ENCODE measurements at places on chromosomes 4 and X.

GRCh38 chrX:130415201-130415600 lies 13.4 kb downstream of the RBMX2 start:
- DNase-seq: no peak

DNA sequence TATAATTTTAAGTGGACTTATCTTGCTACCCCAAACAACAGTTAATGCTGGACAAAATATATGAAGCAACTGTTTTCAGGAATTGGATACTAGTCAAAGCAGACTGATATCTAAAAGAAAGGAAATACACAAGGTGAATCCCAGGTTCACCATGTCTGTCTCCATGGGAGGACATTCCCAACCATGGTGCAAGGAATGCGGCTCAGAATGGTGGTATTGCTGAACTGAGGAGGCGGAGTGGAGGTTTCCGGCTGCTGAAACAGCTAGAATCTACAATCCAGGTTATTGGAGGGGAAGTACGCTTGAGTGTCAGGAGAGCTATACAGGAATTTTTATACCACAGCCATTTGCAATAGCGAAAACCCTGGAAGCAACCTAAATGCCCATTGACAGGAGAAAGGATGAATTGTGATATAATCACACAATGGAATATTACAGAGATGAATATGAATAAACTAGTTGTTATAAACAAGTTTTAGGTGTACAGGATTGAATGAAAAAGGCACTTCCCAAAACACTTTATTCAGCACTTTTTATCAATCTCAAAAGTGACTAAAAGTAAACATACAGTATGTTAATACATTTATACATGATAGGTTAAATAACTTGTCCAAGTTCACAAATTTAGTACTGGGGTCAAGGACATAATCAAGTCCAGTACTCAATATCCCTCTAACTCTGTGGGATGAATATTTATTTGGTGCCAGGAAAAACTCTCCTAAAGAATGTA lies 9.0 kb downstream of the HMGB2 start:
- DNase-seq: no peak

DNA sequence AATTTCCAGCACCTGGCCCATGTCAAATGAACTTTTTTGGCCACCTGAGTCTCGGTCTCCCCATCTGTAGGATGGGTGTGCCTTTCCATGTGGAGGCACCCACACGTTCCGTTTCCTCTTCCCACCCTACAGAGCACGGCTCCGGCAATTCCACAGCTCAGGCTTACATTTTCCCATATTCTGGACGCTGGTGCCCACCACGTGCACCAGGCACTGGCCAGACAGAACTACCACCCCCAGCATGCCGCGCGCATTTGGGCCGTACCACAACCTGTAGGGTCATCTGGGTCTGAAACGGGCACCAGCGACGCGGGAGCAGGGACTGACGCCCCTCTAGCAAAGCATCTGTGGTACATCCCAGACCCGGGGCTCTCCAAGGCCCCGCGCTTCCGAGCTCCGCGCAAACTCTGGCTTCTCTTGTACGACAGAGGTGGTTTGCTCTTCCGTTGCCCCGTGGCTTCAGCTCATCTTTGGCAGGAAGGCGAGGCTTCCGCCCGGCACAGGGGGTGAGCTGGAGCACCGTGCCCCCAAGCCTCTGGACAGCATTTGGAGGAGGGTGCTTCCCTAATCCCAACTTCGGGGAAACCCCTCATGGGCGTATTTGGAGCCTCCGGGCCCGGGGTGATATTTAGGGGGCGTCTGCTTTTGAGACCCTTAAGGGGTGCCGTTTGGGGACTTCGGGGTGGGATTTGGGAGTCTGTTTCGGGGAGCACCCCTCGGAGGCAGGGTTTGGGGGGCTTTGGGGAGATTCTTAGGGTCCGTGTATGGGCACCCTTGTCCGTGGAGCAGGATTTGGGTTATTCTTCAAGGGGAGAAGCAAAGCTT lies 3.0 kb upstream of the UBA1 start:
- DNase-seq: peak; percentile 93

GRCh38 chr4:9997886-9998285 lies 23.4 kb downstream of the SLC2A9 start:
- DNase-seq: no peak

- no peak for DNase-seq
These were observed 480 bp upstream of the RADX start for GRCh38 chrX:106611317-106611678.

DNA sequence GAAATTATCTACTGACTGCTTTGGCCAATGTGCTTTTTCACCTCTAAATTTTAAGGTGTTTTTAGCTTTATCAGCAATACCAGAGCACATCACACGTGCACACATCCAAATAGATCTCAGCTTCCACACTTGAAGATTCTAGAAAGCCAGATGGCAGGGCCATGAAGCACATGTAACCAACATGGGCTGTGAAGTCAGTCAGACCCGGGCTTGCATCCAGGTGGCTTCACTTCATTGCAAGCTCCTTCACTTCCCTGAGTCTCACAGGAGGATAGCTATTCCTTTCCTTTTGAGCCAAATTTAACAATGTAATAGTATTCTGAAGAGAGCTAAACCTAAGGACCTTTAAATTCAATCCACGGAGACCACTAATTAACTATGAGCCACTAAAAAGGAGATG lies 86.5 kb downstream of the SH3RF1 start:
- DNase-seq: no peak

DNA sequence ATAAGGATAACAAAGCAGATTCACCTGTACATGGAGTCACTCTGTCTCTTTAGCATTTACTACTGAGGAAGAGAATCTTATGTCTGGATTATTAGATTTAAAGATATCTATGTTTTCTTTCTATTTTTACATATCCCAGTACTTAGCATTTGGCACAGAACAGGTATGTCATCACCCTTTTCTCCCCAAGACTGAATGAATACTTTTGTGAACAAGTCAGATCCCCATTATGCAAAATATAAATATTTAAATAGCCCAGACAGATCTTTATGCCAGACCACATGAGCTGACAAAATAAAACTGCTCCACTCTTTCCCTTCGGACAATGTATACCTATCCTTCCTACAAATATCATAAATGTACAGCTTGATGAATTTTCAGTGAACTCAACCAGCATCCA lies 94.5 kb downstream of the CASK start:
- no peak for DNase-seq

- no peak for DNase-seq
These were observed 85.3 kb upstream of the STX18 start for GRCh38 chr4:4627111-4627510.

- DNase-seq: no peak
These were observed 25.1 kb downstream of the SCARB2 start for GRCh38 chr4:76188557-76188956.

DNA sequence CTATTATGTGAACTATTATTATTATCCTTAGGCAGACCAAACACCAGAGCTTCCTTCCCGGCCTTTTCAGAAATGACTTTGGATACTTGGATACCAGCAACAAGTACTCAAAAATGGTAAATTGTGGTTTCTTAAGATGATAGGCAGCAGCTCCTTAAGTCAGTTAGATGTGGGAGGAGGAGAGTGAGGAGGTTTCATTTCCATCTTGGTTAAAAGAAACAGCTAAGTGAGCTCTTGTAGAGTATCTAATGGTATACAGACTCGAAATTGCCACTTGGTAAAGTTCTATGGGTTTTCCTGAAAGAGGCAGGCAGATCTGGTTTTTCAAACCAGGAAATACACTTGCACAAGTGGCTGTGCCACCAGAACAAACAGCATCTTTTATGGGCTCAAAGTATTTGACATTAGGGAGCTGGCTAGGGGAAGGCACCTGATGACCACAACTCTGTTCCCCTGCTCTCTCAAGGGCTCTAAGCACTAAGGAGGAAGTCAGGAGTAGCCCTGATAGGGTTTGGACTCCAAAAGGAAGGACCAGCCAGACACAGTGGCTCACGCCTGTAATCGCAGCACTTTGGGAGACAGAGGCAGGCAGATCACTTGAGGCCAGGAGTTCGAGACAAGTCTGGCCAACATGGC lies 130.9 kb downstream of the TMEM164 start:
- no peak for DNase-seq

- no peak for DNase-seq
These were observed 161.8 kb upstream of the LDB2 start for GRCh38 chr4:17060230-17060629.

DNA sequence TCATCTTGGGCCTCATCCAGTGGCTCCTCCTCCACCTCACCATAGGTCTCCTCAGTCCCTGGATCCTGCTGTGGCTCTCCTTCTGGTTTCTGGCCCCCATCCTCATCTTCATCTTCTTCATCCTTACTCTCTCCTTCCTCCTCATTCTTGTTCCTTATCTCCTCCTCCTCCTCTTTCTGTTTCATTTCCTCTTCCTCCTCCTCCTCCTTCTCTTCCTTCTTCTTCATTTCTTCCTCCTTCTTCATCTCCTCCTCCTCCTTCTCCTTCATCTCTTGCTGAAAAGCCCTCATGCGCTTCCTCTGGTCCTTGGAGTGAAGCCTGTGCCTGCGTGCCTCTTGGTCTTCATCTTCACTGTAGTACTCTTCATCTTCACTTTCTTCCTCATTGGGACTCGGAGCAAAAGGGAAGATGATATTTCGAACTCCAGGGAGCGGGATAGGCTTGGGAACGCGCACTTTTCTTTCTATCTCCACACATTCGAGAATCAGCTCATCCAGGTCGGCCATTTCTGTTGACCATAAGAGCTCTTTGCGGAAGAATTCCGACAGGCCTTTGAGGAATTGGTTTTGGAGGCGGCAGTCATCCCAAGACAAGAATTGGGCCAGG lies 1.5 kb downstream of the RTL5 start:
- no peak for DNase-seq

GRCh38 chr4:150211799-150212445 lies 133.7 kb downstream of the DCLK2 start:
- DNase-seq: no peak

- no peak for DNase-seq
These were observed 19.9 kb downstream of the PGRMC2 start for GRCh38 chr4:128267745-128268144.

DNA sequence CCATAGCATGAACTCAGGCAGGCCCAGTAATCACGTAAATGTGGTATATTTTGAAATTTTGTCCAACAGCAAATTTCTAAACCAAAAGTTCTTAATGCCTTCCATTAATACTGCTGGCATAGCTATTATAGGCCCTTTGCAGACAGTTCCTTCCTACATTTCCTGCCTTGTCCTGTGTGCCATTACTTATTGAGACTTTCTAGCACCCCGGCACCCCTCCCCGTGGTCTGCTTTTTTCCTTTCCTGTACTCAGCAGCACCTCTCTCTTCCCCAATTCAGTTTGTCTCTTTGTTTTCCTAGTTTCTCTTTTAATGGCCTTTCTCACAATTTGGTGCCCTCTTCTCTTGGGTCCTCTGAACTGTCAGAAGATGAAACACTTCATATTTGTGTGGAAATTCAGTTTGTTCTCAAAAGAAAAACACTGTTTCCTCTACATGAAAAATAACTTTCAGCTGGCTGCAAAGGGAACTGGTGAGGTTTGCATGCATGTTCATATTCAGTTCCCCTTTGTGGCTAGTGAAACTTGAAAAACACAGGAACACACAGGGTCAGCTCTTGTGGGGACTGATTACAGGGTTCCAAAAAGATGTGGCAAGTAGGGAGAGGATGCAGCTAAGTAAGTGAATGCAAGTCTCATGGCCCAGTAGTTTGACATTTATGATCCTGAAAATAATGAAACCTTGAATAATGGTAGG lies 17.1 kb downstream of the GPR34 start:
- DNase-seq: no peak

- DNase-seq: no peak
These were observed 61.2 kb upstream of the CITED1 start for GRCh38 chrX:72366701-72367454.

- DNase-seq: no peak
These were observed 78.6 kb upstream of the FAM9A start for GRCh38 chrX:8879750-8880149.

- no peak for DNase-seq
These were observed 77.6 kb downstream of the CCKAR start for GRCh38 chr4:26412381-26413372.

DNA sequence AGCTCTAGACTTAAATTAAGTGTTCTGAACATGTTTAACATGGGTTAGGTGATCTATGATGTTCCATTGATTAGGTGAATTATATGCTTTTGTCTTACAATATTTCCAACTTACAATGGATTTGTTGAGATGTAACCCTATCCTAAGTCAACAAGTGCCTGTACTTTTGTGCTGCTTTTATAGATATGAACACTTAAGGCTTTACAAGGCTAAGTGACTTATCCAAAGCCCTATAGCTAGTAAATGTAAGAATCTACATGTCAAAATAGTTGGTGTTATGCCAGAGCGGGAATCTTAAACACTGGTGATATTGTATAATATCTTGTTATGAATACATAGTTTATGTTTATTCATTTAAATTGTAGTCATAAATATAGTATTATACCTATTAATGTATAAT lies 1629.1 kb upstream of the IGFBP7 start:
- no peak for DNase-seq

DNA sequence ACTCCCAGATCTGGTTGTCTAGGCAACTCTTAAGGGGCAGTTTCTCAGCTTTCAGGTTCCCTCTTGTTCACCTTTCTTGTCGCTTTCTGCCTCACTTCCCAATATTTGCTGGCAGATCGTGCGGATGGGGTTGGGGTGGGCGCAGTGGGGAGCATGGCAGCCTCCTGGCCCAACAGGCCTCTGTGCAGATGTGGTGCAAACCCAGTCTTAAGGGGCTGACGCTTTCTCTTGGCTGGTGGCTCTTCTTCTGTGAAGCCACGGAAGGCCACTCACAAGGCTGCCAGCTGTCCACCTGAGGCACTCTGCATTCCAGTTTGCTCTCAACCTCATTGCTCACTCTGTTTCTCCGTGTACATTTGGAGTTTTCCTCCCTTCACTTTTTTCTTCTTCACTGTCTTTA lies 61.7 kb downstream of the NBDY start:
- DNase-seq: no peak

DNA sequence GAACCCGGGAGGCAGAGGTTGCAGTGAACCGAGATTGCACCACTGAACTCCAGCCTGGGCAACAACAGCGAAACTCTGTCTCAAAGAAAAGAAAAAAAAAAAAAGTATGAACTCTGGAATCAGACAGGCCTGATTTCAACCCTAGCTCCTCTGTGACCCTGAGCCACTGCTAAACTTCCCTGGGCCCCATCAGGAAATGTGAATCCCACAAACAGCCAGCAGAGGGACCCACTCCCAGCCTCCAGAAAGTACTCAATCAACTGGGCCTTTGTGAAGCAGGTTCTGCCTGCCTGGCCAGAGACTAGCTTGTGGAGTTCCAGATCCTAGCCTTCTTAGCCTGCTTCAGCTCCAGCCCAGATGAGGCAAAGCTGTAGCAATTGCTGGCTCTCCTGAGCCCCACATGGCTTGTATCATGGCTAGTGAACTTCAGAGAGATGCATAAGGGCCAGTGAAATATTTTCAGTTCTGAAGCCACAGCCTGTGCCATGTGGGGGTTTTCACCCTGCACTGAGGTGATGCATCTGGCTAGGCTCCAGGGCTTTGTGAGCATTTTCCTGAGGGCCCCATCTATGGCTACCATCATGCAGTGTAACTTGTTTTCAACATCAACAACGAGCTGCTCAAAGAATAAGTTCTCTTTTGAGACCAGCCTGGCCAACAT lies 7.2 kb upstream of the IDS start:
- peak; percentile 35 for DNase-seq

GRCh38 chrX:72269671-72270251 lies 7.3 kb downstream of the RPS4X start:
- DNase-seq: no peak
